ENCODE measurements at places on chromosomes 3 and 15.

DNA sequence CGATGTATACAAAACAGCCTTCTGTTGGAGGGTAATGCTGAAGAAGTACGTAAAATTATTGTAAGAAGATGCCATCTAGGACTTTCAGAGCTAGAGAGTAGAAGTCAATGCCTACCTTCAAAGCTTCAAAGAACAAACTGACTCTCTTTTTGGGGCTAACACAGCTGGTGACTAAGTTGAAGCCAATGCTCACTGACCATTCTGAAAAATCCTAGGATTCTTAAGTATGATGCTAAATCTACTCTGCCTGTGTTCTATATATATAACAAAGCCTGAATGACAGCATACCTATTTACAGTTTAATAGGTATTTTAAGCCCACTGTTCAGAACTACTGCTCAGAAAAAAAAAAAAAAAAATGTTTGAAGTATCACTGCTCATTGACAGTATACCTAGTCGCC lies 18.9 kb downstream of the ADPGK start:
- no peak for DNase-seq

DNA sequence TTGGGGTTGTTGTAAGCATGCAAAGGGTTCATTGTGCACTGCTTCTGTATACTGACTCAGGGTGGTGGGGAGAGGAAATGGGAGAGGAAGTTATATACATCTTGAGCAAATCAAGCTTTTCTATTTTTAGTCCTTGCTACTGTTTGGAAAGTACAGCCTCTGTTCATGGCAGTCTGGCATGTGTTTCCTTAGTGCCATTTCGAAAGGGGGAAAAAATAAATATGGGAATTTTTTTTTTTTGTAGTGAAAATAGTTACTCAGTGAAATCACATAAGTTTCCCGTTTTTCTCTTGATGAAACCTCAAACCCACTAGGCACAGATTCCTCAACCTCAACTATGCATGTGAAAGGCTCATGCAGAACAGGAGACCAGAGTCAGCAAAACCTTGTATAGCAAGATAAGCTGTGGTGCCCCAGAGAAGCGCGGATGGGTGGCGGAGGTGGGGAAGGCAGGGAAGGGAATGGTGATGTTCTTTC lies 353.3 kb downstream of the LPP start:
- peak; percentile 45 for DNase-seq

DNA sequence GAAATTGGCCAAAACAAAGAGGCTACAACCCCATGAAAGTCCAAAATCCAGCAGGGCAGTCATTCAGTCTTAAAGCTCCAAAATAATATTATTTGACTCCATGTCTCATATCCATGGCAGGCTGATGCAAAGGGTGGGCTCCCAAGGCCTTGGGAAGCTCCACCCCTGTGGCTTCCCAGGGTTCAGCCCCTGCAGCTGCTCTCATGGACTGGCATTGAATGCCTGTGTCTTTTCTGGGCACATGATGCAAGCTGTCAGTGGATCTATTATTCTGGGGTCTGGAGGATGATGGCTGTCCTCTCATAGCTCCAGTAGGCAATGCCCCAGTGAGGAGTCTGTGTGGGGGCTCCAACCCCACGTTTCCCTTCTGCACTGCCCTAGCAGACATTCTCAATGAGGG lies 81.8 kb downstream of the ZMAT3 start:
- DNase-seq: no peak

GRCh38 chr15:74175271-74176191 lies 2.0 kb downstream of the ISLR start:
- DNase-seq: no peak

DNA sequence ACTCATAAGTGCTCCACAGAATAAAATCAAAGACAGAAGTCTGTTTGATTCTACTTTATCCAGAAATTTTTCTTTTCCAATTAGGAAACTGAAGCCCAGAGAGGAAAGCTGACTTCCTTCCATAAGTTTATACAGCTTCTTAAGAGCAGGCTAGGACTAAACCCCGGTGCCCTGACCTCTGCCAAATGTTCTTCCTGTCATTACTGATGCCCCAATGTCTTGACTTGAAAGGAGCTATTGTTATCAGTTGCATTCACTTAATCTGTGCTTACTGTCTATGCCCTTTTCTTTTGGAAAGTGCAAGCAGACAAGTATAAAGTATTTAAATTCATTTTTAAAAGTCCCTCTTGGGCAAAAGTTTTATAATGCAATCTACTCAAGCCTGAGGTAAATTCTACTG lies 18.1 kb downstream of the CD200 start:
- no peak for DNase-seq

DNA sequence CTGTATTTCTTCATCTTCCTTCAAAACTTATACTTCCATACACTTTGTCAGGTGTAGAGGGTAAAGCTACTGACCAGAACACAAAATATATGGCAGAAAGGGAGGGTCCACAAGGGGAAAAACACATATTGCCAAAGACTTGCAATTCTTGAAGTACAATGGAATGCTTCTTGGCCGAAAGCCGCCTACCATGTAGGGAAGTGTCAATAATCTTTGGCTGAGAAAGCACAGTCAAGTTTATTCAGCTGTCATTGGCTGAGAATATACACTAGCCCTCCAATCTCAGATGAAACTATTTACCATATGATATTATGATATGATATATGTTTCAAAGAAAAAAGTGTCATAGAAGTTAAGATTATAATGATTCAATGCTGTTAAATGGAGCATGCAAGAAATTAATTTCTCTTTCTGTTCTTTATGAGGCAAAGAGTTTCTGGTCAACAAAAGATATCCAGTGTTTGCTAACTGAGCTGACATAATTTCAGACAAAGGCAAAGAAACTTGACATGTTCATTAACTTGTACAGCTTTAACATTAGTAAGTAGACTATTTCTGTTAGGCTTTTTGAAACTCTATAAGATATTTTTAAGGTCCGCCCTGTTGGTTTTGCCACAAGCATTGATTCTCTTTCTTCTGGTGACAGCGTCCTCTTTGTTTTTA lies 89.0 kb upstream of the LPP start:
- DNase-seq: no peak

GRCh38 chr3:23455084-23455483 lies 252.0 kb downstream of the UBE2E2 start:
- DNase-seq: peak; percentile 35

DNA sequence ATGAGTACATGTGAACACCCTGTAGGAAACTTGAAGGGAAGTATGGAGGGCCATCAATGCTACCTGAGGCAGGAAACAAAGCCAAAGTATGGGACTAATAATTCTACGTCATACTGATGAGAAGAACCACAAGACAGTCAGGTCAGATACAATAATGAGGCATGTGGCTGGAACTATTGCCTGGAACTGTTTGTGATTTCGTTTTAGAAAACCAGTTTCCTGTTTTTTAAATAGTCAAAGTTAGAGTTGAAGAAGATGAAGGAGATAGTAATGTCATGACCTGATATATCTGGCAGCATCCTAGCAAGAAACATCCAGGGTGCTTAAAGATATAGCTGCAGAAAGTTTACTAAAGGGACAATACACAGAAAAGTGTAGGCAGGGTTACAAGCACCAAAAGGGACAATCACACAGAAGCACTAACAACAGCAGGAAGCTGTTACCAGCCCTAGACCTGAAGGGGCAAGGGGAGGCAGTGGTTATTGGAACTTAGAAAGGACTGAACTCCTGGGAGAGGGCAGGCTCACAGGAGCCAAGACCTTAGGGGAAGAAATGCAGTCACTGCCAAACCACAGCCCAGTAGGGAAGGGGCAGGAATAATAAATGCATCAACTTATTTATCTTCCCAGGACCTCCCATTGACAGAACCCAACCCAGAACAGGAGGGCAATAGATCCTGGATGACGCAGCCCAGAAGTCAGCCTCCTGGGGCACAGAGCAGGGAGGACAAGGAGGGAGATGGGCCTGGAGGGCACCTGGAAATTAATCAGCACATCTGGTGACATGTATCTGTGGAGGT lies 302.1 kb upstream of the STT3B start:
- DNase-seq: no peak

DNA sequence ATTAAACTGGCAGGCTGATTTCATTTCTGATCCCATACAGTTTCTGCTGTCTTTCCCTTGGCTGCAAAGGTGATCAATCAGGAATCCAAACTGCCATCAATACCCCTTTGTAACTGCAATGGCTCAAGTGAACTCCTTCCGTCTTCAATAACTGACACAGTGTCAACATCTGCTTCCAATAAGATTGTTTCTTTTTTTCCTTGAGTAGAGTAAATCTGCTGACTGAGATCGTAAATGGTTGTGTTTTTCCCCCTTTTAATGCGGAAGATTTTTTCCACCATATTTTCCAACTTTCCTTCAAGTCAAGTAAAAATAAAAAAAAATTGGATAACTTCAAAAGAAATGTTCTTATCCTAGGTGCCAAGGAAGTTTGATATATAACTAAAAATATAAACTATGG lies 48.7 kb downstream of the VGLL3 start:
- DNase-seq: no peak

- DNase-seq: no peak
Observed at GRCh38 chr3:170063691-170064090, 25.9 kb downstream of the GPR160 start.

DNA sequence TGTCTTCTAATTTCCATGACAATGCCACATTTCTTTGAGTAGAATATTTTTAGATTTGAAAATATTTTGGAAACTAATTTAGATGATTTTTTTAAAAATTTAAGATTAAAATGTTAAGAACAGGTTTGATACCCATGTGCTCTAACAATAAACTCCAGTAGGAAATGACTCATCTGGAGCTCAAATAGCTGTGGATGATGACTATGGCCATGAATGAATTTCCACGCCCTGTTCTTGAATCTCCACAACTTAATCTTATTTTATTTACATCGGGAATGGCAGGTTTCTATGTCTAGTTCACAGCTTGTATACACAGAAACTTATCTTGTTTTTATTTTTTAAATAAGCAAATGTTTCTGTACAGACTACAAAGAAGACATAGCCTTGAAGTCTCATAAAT lies 726.8 kb downstream of the NAALADL2 start:
- peak; percentile 59 for DNase-seq

DNA sequence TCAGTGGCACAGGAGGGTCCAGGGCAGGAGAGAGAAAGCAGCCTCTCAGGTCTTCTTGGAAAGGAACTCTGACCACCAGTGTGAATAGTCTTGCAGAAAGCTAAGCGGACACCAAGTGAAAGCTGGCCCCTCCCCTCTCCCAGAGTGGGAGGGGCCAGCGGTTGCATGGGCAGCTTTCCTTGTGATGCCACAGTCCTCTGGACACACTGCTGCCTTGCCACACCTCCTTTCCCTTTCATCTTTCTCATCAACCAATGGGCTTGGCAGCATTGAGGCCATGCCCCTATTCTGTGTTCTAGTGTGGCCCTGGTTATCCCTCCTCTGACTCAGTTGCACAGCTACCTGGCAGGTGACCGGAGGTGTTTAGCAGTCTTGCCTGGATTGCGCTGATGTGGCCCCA lies 49.7 kb upstream of the GOLGA6B start:
- no peak for DNase-seq

DNA sequence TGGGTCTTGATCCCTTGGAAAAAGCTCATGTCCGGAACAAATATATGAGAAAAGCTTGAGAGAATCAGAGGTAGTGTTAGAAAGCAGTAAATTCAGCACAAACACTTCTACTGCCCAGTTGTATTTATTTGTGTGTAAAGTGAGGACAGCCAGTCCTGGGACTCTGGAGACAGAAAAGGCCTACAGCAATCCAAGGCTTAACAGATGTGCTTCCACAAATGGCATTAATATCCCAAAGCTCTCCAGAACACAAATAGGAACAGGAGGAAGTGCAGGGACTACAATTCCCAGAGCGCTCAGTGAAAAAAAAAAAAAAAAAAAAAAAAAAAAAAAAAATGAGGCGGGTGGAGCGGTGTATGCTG lies 390 bp upstream of the AP2M1 start:
- DNase-seq: no peak

DNA sequence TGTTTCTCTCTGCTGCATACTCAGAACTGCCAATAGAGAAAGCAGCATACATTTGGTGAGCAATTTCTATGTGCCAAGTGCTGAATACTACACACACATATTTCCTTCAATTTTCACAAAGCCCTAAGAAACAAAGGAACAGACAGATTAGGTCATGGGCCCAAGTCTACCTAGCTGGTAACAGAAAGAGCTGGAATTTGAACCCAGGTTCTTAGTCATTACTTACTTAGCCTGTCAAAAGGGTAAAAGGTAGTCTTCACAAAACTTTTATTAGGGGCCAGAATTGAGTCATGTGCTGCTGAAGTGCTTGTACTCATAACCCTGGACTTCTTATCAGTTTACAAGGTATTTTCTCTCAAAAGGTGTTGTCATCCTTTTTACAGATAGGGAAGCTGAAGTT lies 10.4 kb upstream of the ABHD17C start:
- DNase-seq: peak; percentile 9

DNA sequence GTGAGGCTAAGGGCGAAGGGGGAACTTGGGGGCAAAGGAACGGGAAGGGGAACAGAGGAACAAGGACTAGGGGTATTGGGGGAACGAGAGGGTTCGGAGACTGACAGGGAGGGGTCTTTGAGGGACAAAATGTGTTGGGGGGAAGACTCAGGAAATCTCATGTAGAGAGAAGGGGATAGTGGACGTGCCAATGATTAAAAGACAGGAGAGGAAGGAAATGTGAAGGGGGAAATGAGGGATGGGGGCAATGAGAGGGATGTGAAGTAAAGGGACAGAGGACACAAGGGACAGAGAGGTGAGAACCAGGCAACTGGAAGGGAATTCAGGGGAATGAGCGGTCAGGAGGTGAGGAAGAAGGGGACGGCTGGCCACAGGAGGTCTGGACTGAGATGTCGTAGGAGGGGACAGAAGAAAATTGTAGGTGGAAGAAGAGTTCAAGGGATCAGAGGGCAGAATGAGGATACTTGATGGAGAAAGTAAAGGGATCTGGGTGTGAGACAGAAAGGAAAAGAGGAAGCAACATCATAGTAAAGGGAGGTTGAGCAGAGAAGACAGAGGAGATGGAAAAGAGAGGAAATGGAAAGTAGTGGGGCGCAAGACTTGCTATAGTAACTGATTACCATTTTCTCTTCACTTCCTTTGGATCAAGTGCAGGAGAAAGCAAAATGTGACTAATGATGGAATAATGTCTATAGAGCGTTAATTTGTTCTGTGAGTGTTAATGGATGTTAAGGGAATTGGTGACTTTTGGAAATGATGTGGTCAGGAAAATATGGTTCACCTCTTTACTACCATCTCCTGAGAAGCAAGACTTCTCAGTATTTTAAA lies 749 bp downstream of the RAB8B start:
- DNase-seq: peak; percentile 56

DNA sequence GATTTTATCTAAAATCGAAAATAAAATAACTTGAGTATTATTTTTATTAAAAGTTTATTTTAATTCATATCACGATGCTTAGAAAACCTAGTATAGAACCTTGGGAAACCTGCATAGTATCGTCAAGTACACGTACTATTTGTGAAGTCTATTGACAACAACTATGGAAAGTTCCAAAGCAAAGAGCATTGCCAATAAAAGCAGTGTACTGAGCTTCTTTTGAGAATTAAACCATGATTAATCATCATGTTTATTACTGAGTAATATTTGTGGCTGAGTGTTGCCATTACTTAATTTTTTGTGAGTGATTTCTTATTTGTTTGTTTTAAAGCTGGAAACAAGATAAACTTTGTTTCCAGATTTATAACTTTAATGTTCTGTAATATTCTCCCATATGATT lies 674.1 kb downstream of the CADM2 start:
- DNase-seq: no peak

Data from kidney tubule cell (primary cell).